ENCODE measurements at places on chromosomes 13 and 19. TPM values are rescaled to one million over a fixed set of nuclear protein-coding genes. Genes with fewer than 3 reads are reported as not detected.

DNA sequence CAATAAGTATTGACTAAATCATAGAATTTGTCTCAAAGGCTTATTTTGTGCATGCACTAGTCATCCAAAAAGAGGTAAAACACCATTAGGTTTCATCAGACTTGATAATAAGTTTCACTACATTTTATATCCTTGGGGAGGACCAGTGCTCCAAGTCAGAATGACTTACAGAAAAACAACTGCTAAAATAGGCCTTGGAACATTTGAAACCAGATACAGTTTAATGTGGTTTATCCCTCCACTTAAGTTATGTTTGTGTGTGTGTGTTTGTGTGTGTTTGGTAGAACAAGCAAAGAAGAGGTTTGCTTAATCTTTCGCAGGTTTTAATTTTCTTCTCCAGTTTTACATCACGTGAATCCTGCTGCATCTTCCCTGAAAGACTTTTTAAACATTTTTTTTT lies 570.9 kb downstream of the PCDH9 start:
- no peak for DNase-seq

GRCh38 chr13:72677431-72677830 lies 50.0 kb downstream of the MZT1 start:
- DNase-seq: no peak

DNA sequence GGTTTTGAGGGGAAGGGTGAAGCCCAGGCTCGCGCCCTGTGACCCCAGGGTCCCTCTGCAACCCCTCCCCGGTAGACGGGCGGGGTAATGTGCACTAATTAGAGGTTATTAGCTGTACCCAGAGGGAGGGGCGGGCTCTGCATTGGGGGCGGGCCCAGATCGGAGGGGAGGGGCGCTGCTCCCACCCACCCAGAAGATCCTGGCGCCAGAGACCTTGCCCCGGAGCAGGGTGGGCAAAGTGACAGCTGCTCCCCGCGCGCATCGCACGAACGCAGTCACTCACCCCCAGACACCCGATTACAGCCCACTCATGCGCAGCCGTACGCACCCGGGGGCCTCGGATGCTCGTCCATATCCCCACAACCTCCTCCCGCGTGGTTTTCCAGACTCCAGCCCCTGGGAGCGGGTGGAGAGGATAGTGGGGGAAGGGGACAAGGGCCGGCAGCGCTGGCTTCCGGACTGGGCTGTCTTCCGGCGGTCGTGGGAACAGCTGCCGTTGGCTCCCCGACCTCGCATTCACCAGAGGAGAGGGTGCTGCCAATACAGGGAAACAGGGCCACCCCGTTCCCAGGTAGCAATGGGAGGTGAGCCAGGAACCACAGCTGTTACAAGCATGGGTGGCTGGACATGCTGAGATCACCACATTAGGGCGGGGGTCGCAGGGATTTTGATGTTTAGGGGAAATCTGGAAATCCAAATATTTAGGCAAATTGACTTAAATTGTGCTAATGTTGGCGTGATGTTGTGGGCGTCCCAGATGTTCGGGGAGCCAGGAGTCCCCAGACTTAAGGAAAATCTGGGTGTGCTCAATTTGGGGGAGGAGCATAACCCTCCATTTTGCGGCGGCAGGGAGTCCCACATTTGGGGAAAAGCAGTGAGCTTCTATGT lies 2.9 kb upstream of the HOOK2 start:
- no peak for DNase-seq

DNA sequence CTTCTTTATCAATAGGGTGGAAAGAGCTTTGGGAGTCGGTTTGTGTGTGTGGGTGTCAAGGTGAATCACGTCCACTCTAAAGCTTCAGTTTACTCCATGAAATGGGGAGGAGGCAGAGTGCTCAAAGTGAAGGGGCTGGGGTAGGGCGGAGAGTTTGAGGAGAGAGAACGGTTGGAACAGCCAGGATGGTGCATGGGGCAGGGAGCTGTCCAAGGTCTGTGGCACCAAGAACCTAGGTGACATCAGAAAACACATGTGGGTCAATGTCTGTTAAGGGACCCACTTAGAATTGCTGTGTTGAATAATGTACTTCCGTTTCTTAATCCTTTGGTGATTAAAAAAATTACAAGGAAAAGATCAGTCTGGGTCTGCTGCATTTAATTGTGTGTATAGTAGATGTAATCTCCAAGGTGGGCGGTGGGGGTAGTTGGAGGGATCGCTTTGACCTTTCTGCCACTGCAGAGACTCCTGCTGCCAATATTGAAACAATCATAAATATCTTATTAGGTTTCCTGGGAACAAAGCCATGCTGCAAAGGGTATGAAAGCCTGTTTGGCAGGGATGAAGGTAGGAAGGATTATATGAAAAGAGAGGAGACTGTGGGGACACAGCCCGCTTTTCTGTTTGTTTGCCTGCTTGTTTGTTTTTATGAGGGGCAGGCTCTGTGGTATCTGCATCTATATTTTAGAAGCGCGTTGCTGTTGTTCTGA lies 122.3 kb downstream of the ATP8A2 start:
- no peak for DNase-seq

DNA sequence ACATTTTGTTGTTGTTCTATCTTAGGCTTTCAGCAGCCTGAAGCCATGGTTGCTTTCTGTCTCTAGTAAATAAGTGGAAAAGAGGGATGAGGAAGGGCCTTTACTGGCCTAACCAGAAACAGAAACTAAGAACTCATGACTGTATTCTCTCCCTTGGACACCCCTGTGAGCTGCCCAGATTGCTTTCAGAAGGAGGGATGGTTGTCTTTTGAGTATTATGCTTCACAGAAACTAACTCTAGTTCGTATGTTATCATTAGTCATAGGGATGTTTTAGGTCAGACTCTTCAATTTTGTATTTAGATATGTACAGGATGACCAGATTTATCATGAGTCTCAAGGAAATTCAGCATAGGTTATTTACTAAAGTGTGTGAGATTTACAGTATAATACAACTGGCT lies 17.5 kb downstream of the BORA start:
- DNase-seq: no peak

DNA sequence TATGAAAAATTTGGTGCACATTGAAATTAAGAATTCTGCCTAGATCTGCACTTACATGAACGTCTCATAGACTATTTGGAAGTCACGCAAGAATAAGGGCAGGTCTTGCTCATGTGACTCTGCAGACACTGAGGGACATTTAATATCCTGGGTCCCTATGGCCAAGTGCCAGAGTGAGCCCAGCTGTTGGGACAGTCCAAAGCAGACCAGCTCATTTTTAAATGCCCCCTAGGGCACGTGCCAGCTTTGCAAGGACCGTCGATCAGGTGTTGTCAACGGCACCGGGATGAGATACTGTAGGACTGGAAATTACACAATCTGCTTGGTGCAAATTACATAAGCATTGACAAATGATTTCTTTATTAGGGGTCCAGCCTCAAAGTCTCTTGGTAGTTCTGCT lies 293.6 kb downstream of the TEX29 start:
- no peak for DNase-seq

RNF17 gene
- not detected for total RNA-seq

KANK3 gene
- total RNA-seq: 13.0 TPM

CRLF1 gene
- 85.9 TPM for total RNA-seq

DCLK1 gene
- 25.6 TPM for total RNA-seq

NLRP4 gene
- total RNA-seq: not detected

DMWD gene
- total RNA-seq: 79.1 TPM
